Suppressor macrophage (primary cell): ENCODE measurements at places on chromosomes 7 and 10.

- no peak for DNase-seq
These were observed 87.9 kb upstream of the GTF2I start for GRCh38 chr7:74569501-74570075.

DNA sequence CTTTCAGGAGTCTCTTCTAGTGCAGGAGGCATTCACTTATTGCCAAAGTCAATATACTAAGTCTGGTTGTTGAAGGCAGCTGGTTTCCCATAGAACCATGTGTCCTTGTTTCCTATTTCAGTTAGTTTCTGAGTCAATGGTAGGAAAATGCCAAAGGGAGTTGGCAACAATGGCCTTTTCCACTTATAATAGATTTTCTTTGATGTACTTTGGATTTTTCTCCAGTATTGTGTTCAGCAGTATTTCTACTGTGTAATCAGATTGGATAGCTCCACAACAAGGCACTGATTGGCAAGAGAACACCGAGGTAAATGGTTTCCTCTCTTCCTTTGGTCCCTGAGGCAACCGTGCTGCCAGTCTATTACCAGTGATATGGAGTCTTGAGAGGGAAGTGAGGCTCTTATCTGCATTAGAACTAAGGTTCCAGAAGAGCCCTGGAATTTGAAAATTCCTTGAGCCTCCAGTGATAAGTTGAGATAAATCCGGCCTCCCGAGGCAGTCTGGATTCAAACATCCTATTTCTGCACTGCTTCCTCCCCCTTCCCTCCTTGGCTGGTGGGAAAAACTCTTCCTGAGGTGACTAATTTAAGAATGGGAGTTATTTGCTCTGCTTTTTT, 7.9 kb upstream of the SEPTIN7 start:
- no peak for DNase-seq

GRCh38 chr10:96511044-96511945, 2.4 kb downstream of the TLL2 start:
- DNase-seq, result peak; percentile 44

- no peak for DNase-seq
These were observed 9.2 kb downstream of the AQP1 start for GRCh38 chr7:30920584-30921539.

- no peak for DNase-seq
These were observed at the start of gene NYAP1 for GRCh38 chr7:100483722-100484672. Gene NYAP1, plus strand, starts transcription at chr7:100483927. Its CDS starts 1,385 bp downstream, at chr7:100485312.

- DNase-seq, result peak; percentile 63
These were observed 159.8 kb downstream of the NRF1 start for GRCh38 chr7:129771201-129771927.

GRCh38 chr10:74988054-74988775, 123.2 kb upstream of the SAMD8 start:
- DNase-seq, result no peak

DNA sequence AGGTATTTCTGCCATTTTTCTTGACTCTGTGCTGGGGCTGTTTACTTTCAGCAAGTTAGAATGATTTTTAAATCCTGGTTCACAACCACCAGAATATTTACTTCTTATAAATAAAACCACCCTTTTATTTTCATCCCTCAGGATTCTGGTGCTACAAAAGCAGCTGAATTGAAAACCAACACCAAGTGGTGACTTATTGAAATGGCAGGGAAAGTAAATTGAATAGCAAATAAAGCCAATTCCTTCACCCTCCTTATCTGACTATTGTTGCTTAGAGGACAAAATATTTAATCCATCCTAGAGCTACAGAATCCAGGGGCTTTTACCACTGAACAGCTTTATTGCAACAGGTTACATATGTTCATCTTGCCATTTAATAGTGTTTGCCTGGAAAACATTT, 828.6 kb upstream of the GHITM start:
- DNase-seq, result no peak

DNA sequence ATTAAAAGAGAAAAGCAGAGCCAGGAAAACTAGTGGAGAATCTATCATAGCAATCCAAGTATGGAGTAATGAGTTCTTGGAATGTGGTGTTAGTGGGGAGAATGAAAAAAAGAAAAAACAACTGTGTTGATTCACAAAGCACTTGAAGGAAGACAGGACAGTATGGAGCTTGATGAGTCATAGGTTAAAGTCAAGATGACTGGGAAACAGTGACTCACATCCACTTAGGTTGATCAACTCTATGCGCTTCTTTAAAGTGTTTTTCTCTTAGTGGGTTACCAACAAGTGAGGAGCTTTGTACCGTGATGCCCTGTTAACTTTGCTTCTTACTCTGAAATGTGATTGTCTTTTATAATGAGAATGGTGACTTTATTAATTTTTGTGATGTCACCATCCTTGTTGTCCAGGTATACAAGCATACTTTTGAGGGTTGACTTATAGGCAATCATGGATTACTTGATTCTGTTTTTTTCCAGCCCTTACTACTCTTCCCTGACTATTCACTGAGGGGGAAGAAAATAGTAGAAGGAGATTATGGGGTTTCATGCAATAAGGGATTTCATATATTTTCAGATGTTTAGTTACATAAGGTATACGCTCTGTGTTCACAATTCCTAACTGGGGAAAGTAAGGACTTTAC, 32.1 kb upstream of the MDFIC start:
- peak; percentile 51 for DNase-seq

DNA sequence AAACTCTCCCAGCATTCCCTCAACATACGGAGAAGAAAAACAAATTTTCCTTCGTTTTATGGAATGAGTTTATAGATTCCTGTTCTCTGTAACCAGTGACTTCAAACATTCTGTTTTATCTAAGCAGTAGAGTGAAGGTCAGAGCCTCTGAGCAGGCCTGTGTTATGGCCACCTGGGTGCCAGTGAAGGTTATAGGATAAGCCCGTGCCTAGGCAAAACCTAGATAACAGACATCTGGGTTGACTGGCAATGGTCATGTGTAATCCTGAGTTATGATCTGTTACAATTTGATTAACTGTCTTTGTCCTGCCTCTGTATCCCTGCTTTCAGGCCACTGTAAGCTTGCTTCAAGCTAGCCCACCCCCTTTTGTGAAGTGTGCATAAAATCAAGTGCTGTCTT, 8.3 kb downstream of the LSM5 start:
- DNase-seq, result no peak

DNA sequence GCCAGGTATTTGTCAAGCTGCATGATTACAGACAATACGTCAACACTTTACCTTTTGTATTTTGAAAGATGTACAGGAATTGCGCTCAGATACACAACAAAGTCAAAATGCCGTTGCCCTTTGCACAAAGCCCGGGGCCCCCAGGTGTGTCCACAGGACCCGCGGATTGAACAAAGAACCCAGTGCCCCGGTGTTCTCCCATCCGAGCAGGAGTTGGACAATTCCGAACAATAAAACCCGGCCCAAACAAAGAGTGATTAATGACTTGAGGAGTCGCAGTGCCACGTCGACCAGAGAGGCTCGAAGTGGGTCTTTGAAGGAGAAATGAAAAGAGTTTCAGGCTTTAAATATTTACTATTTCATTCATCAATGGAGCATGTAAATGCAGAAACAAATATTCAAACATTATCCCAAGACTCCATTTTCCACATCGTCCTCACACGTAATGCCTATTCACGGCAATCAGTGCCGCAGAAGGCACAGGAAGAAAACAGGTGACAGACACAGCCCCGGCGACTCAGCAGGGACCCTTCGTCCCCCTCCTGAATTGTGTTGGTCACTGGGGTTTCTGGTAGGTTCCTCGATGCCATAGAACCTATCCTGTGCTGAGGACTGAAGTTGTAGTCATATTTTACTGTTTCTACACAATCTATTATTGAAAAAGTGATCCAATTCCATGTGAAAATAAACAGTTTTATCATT, 70.9 kb upstream of the MGMT start:
- no peak for DNase-seq

DNA sequence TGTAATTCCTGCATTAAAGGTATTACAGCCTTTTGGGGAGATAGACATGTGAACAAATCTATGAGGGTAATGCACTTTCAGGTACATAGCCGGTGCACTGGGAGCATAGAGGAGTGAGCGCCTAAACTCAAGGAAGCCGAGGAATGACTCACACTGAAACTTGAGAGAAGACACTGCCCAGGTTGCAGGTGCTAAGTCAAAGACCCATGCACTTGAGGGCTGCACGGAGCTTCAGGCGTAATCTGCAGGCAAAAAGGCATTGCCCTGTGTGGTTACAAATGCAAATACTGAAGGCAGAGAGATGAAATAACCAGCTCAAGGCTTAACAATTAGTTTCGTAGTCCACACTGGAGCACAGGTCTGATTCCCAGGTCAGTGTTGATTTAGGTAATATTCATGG, 51.0 kb upstream of the OSBPL3 start:
- no peak for DNase-seq

DNA sequence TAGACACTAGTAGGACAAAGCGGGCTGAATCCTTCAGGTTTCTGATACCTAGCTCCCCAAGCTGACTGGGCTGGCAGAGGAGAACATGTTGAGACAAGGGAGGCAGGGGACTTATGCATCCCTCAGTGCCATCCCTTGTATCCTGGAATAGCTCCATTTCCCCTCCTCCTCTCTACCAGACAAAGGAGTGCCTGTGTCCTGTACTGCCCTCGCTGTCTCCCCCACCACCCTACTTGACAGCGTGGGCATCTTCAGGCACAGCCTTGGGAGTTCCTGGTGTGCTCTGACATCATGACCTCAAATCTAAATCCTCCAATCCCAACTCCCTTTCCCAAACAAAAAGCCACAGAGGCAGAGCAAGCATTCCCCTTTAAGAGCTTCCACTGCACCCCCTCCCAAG, 9.0 kb downstream of the SFXN3 start:
- DNase-seq, result no peak

GRCh38 chr7:20172736-20173334, 44.3 kb downstream of the MACC1 start:
- peak; percentile 76 for DNase-seq

DNA sequence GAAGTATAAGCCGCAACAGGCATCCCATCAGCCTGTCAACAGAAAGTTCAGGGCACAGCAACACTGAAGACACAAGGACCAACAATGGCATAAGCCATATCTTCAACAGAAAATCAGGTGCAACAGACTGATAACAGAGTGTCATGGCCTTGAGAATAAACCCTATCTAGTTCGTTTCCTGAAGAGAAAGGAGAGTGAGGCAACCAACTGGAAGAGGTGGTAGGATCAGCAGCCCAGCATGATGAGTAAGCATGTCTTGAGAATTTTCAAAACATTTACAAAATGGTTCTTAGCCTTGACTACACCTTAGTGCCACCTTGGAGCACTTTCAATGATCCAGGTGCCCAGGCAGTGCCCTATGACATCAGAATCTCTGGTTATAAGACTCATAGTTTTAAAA, 290.2 kb upstream of the SEMA3C start:
- DNase-seq, result no peak

DNA sequence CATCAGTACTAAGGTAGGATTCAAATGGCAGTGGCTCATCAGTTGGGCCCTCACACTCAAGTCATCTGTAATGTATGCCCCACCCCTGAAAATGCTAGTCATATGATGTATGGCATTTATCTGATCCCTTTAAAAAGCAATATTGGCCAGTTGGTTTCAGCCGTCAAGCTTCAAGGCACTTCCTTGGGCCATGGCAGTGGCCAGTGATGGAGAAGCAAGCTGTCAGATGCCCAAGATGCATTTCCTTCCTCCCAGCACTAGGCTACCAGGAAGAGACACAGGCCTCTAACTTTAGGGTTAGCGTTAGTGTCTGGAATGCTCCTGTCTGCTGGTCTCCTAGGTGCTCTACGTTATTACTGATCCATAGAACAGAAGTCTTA, 64.1 kb downstream of the PIK3AP1 start:
- DNase-seq, result peak; percentile 61

GRCh38 chr10:59561477-59562121, 148.1 kb downstream of the SLC16A9 start:
- DNase-seq, result no peak

DNA sequence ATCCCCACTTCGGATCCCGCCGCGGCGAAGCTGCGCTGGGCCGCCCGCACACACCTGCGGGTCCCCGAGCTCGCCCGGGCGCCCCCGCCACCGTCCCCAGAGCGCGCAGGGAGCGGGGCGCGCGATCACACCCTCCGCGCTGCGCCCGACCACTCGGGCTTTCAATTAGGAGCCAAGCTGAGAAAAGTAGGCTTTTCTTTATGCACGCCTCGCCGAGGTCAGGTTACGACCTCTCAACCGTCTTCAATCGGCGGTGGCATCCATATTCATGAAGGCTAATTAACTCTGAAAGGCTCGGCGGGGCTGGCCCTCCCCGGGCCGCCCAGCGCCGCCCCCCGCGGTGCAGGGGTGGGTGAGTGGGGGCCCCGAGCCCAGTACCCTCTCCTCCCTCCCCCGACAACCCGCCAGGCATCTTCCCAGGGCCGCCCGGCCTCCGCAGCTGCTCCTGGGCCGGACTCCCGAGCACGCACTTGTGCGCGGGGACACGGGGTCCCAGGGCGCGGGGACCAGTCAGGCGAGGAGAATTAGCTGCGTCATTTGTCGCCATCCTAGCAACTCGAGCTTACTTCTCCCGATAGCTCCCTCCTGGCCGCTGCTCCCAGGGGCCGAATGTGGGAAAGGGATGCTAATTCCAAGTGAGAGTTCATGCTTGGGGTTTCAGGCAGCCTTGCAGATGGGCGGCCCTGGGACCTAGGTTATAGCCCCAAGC, 155.5 kb upstream of the LYZL2 start:
- DNase-seq, result peak; percentile 45

- no peak for DNase-seq
These were observed 32.4 kb downstream of the CAMK2B start for GRCh38 chr7:44292876-44293560.

GRCh38 chr7:143325240-143325639, 9.3 kb downstream of the CLCN1 start:
- no peak for DNase-seq

DNA sequence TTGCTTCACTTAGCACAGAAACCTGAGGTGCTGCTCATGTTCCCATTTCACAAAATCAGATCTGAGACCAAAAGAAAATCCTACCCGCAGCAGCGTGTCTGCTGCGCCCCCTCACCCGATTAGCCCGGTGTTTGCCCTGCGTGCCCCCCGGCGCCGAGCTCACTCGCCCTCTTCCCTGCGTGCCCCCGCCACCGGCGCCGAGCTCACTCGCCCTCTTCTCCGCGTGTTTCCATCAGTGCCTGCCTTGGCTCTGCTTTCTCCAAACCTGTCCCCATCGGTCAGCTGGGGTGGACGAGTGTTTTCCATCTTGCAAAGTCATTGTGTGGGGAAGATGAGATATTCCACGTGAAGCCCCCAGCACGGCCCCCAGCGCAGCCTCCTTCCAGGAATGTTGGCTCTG, 225.3 kb upstream of the PITRM1 start:
- DNase-seq, result no peak

- DNase-seq, result peak; percentile 26
These were observed 309.7 kb downstream of the CSTF2T start for GRCh38 chr10:51389415-51390321.

DNA sequence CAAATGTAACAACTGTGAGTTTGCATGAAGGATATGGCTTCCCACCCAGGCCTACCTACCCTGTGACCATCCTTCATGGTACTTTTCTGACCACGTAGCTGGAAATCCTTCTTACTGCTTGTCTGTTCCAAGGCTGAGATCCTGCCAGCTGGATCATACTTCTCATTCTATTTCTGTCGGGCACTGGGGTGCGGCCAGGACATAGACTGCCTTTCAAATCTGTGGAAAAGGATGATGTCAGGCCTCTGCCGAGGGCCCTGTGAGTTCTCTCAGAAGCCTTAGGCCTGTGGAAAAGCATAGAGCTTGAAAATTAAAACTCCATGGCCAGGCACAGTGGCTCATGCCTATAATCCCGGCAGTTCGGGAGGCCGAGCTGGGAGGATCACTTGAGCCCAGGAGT, 10.0 kb downstream of the VWC2 start:
- DNase-seq, result no peak

- no peak for DNase-seq
These were observed 136.0 kb upstream of the COL1A2 start for GRCh38 chr7:94258418-94259300.

GRCh38 chr7:83038787-83039186, 123.9 kb downstream of the PCLO start:
- no peak for DNase-seq

- DNase-seq, result no peak
These were observed 51.3 kb downstream of the OAT start for GRCh38 chr10:124367414-124367813.
